ENCODE measurements at places on chromosomes 16 and 17. TPM values are rescaled to one million over a fixed set of nuclear protein-coding genes. Genes with fewer than 3 reads are reported as not detected.

- DNase-seq: no peak
These were observed 28.0 kb downstream of the ZNF423 start for GRCh38 chr16:49827805-49828438.

DNA sequence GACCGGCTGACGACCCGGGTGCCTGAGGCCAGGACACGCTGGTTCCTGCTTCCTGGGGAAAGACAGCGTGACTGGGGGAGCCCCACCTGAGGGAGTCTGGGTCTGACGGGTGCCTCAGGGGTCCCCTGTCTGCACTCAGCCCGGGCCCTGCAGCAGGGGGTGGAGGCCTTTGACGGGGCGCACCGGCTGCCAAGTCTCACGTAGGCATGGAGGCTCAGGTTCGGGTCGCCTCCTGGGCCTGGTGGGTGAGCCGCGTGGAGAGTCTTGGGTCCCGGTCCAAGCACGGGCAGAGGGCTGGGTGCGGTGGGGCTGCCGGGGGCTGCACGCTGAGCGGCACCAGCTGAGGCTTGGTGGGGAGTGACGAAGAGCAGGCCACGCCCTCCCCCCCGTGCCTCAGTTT lies 40.9 kb downstream of the SOX8 start:
- DNase-seq: no peak

DNA sequence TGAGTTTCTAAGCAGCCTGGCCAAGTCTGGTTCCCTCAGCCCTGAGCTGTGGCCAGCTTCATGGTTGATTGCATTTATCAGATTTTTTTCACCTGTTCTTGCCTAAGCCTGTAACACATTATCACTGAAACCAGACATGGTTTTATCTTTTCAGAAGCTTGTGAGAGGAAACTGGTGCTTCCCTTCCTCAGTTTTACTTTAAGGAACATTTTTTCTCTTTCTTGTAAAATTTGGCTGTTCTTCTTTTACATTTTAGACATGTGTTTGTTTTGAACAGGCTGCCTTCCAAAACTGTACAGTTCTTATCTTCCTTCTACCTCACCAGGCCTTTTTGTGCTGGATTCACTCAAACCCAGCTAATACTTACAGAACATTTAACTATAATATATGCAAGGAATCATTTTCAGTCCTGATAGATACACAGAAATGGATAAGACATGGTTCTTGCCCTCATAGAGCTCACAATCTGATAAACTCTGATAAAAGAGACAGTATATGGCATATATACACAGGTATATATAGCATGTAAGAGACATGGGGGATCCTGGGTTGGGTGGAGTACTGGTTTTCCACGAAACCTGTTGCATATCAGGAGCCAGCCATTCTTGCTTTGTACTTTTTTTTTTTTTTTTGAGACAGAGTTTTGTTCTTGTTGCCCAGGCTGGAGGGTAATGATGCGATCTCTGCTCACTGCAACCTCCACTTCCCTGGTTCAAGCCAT lies 44.5 kb downstream of the ZNRF1 start:
- peak; percentile 91 for DNase-seq

The ABCC12 gene
- total RNA-seq: not detected

GRCh38 chr17:70314096-70314495 lies 144.8 kb downstream of the KCNJ2 start:
- no peak for DNase-seq

DNA sequence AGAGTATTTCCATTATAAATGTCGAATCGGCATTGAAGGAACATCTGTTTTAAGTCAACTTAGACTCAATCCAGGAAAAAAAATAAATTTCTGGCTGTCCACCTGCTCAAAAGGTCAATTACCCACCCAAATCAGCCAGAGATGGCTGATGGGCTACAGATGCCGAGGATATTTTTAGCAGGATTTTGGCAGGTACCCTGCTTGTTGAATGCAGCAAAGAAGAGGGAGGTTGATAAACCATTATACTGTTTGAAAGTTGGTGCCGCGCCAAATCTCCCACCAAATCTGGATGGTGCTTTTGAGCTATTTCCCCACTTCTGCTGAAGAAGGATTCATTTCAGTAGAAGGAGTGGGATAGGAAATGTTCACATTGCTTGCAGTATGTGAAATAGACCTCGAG lies 537.7 kb downstream of the MAF start:
- no peak for DNase-seq

DNA sequence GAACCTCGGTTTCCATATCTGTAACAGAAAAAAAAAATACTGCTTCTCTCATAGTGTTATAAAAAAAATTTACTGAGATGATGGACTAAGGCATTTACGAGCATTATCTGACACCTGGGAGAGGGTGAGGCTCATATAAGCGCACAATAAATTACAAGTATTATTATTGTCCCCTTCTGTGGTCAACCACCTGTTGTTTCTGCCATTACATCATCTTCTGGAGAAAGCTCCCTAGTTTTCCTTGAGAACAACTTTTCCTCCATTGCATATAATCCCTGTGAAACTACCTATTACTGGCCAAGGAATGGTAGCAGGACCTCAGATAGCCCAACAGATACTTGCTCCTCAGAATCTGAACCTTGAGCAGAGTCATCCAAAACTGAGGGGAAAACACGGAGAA lies 11.7 kb upstream of the GGA2 start:
- no peak for DNase-seq

The CCL7 gene
- total RNA-seq: not detected

The KRT15 gene
- not detected for total RNA-seq

The DUXB gene
- total RNA-seq: not detected

- DNase-seq: no peak
These were observed 10.8 kb upstream of the SLC13A5 start for GRCh38 chr17:6724009-6724408.

The RANBP10 gene
- total RNA-seq: 13.7 TPM

The HCRT gene
- total RNA-seq: not detected

The TEX19 gene
- not detected for total RNA-seq

DNA sequence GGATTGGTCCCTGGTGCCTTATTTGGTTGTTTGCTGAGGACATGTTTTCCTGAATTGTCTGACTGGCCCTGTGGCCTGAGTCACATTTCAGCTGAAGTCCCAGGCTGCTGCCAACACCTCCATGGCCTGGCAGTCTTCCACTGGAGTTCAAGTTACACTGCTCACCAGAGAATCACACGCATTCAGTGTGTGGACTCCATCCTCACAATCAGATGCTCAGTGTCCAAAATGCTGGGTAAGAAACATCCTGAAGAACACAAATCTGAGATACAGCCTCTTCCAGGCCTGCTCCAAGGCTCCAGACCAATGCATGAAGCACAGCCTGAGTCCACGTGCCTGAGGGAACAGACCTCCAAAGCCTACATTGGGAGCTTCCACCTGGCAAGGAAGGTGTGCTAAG lies 19.2 kb downstream of the CD300LB start:
- DNase-seq: no peak

GRCh38 chr16:24041834-24042631 lies 206.2 kb downstream of the PRKCB start:
- peak; percentile 57 for DNase-seq

- no peak for DNase-seq
These were observed 1.7 kb downstream of the TMC6 start for GRCh38 chr17:78126895-78127238.

The NACA2 gene
- total RNA-seq: not detected

DNA sequence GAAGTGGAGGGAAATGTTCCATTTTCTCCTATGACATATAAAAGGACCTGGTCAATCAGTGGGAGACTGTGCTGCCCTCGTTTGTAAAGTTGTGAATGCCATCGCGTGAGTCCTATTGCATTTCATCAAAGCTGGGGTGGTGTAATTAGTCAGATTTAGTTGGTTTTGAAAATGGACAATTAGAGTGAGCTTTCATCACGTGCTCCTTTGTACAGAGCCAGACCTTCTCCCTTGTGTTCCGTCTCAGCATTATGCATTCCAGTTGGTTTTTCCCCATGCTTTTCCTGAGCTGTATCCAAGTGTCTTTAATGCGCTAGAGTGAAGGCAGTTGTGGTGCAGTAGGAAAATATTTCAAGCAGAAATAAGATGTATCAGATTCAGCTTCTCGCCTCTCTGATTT lies 10.4 kb downstream of the SEC14L1 start:
- no peak for DNase-seq

The SLC12A3 gene
- not detected for total RNA-seq

The ZFPM1 gene
- total RNA-seq: 15.1 TPM

The CTRL gene
- 2.2 TPM for total RNA-seq

All from hematopoietic multipotent progenitor cell (in vitro differentiated cells).